ENCODE measurements at places on chromosomes 6 and 20. TPM values are rescaled to one million over a fixed set of nuclear protein-coding genes. Genes with fewer than 3 reads are reported as not detected.

The ANKRD66 gene
- not detected for total RNA-seq

DNA sequence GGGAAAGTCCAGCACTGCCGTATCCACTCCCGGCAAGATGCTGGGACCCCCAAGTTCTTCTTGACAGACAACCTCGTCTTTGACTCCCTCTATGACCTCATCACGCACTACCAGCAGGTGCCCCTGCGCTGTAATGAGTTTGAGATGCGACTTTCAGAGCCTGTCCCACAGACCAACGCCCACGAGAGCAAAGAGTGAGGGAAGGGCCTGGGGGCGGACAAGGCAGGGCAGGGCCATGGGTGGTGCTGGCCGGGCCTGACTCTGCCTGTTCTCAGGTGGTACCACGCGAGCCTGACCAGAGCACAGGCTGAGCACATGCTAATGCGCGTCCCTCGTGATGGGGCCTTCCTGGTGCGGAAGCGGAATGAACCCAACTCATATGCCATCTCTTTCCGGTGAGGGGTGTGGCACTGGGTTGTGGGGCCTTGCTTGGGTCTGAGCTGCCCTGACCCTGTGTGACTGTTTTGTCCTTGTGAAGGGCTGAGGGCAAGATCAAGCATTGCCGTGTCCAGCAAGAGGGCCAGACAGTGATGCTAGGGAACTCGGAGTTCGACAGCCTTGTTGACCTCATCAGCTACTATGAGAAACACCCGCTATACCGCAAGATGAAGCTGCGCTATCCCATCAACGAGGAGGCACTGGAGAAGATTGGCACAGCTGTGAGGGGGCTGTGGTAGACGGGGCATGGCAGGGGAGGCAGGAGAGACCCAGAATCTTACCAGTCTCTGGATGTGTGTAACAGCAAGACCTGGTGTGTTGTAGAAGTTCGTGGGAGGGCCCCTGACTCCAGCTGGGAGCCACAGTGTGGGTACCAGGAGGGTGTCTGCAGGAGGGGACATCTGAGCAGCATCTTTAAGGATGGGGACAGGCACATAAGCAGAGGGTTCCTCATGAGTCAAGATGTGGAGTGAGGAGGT is 29.1 kb downstream of the PLCG1 start:
- H3K27ac ChIP-seq = peak overlapping the region; percentile 16
- no peak for DNase-seq
- H3K4me1 ChIP-seq = peaks cover 45% of the 10 kb centered on the region
- peaks cover 19% of the 10 kb centered on the region for H3K36me3 ChIP-seq
- H3K27me3 ChIP-seq = no peaks in the 10 kb centered on the region

- H3K27me3 ChIP-seq = peaks cover 9% of the 10 kb centered on the region
- peak; percentile 69 for DNase-seq
- H3K27ac ChIP-seq = no peak overlapping the region
- no peak overlapping the region for H3K4me3 ChIP-seq
- H3K36me3 ChIP-seq = no peaks in the 10 kb centered on the region
Measured at GRCh38 chr6:142551274-142551811, 249.5 kb downstream of the ADGRG6 start.

- H3K4me1 ChIP-seq = peaks cover 42% of the 10 kb centered on the region
- DNase-seq = peak; percentile 11
- peak overlapping the region; percentile 89 for H3K27ac ChIP-seq
- no peaks in the 10 kb centered on the region for H3K27me3 ChIP-seq
Measured at GRCh38 chr6:16533721-16534136, 227.5 kb downstream of the ATXN1 start.

GRCh38 chr20:53819973-53820451 is 226.4 kb upstream of the ZNF217 start:
- no peaks in the 10 kb centered on the region for H3K36me3 ChIP-seq
- no peaks in the 10 kb centered on the region for H3K27me3 ChIP-seq
- no peak overlapping the region for H3K4me3 ChIP-seq

DNA sequence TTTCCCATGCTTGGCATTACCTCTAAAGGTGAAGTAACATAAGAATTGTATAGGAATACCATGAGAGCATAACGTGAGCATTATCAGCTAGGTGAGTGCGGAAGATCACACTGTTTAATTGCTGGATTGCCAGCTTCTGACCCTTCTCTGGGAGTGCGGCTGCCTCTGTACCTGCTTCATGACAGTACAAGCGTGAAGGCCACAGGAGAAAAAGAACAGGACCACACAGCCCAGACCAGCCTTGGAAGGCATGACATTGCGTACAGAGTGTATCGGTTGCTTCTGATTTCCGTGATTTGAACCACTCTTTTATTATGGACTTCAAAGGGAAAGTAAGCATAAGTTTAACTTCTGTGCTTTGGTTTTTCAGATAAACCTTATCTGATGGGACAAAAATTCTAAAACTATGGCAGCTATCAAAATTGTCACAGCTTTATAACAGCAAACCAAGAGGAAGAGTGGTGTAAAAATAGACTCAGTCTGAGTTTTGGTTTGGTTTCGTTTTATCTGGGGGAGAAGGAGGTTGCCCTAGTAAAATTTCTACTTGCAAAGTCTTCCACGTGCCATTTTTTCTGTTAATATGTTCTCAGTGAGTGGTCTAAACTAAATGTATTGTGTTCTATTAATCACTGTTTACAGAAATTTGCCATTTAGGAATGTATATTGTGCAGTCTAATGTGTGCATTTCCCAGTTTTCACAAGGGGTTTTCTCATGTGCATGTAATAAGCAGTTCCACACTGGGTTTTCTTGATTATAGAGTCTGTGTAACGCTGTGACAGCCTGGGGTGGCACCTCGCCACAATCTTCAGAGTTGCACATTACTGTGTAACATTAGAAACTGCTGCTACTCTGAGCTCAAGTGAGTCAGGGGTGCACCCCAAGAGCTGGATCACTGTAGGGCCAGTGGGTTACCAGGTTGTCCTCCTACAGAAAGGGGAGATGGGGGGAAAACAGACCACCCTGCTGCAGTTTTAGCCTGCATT is 97.3 kb downstream of the RPP40 start:
- H3K27me3 ChIP-seq = no peaks in the 10 kb centered on the region
- peak overlapping the region; percentile 21 for H3K27ac ChIP-seq
- peak; percentile 24 for DNase-seq
- peaks cover 2% of the 10 kb centered on the region for H3K36me3 ChIP-seq
- H3K4me3 ChIP-seq = peak overlapping the region; percentile 66

GRCh38 chr6:134642279-134642678 is 307.6 kb downstream of the ALDH8A1 start:
- H3K4me3 ChIP-seq = no peak overlapping the region
- no peaks in the 10 kb centered on the region for H3K36me3 ChIP-seq
- H3K4me1 ChIP-seq = peaks cover 18% of the 10 kb centered on the region
- H3K27ac ChIP-seq = no peak overlapping the region

- no peak for DNase-seq
- no peaks in the 10 kb centered on the region for H3K36me3 ChIP-seq
- peaks cover 14% of the 10 kb centered on the region for H3K4me1 ChIP-seq
- H3K27ac ChIP-seq = peak overlapping the region; percentile 48
- H3K27me3 ChIP-seq = no peaks in the 10 kb centered on the region
Measured at GRCh38 chr6:1797801-1798200, 188.1 kb downstream of the FOXC1 start.

The BCAS1 gene
- not detected for total RNA-seq

DNA sequence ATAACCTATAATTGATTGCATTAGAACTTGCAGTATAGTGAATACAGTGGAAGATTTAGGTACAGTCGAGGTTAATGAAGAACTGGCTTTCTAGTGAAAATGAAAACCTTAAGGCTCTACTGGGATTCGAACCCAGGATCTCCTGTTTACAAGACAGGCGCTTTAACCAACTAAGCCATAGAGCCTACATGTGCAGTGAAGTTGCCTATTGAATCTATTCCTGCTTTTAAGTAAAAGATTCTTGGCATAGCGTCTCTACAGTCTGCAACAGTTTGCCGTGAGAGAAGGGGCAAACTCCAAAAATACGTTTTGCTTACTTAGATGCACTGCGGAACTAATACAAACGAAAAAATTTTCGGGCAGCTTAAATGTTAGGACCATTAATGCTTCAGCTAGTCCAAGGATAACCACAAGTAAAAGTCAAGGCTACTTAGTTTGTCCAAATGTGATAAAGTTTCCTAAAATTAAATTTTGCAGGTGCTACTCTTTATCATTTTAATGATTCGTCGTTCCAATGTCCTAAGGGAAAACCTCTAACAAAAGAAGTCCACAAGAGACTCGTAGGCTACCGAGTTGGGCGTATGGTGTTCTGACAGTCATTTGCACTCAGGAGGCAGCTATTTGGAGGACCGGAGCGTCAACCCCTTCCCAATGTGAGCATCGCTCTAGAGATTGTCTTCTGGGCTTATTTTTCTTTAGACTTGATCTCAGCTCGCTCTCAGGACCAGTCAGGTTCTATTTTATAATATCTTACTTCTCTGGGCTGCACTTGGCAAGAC is 31.3 kb upstream of the ZSCAN23 start:
- DNase-seq = peak; percentile 28
- H3K4me3 ChIP-seq = peak overlapping the region; percentile 71
- peaks cover 68% of the 10 kb centered on the region for H3K27me3 ChIP-seq
- H3K27ac ChIP-seq = peak overlapping the region; percentile 92

DNA sequence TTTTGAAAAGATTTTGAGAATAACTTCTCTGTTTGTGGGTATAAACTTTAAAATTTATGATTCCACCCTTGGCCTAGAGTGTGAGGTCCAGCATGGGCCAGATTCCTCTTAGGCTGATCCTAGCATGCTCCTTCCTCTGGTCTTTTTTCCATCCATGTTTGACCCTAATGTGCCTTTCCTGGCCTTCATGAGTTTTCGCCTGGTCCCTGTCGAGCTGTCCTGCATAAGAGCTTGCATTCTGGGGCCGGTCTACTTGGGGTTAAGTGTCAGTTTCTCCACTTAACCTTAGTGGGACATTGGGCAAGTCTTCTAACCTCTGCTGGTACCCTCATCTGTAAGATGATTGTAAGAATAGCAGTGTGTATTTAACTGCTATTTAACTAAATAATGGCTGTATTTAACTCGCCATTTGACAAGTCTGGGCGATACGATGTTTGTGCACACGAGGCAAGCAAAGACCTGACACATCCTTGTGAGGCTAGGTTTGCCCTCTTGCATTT is 40.7 kb upstream of the TAGAP start:
- no peaks in the 10 kb centered on the region for H3K27me3 ChIP-seq
- no peak overlapping the region for H3K27ac ChIP-seq
- H3K4me3 ChIP-seq = no peak overlapping the region
- H3K4me1 ChIP-seq = peaks cover 70% of the 10 kb centered on the region
- H3K36me3 ChIP-seq = no peaks in the 10 kb centered on the region

DNA sequence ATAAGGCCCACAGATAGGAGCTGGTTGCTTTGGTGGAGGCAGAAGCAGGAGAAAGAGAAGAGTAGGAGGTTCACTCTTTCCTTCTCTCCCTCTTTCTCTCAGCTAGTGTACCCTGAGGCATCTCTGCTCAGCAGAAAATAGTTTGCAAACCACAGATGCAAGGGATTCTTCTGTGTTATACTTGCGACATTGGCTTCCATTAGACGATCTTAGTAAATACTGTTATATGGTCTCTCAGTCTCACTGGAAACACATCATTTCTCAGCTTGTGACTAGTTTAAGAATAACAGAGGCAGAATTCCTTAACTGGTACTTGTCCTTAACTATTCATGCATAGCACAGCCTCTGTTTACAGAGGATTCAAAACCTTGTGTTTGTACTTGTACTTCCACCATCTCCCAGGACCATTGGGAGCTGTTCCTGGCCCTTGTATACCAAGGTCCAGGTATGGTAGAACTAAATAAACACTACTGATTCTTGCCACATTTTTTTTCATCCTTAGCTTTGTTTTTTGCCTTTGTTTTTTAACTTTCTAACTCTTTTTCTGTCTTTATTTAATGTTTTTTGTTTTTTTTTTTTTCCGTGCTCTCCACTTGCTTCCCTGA is 218.2 kb downstream of the OTOR start:
- no peak overlapping the region for H3K4me3 ChIP-seq
- no peaks in the 10 kb centered on the region for H3K27me3 ChIP-seq
- H3K27ac ChIP-seq = no peak overlapping the region
- H3K36me3 ChIP-seq = no peaks in the 10 kb centered on the region
- DNase-seq = no peak
- H3K4me1 ChIP-seq = no peaks in the 10 kb centered on the region

The GPR6 gene
- not detected for total RNA-seq

GRCh38 chr6:3660473-3660872 is 91.0 kb downstream of the PXDC1 start:
- peaks cover 7% of the 10 kb centered on the region for H3K27me3 ChIP-seq
- no peaks in the 10 kb centered on the region for H3K36me3 ChIP-seq
- DNase-seq = no peak
- H3K4me3 ChIP-seq = no peak overlapping the region
- no peak overlapping the region for H3K27ac ChIP-seq

DNA sequence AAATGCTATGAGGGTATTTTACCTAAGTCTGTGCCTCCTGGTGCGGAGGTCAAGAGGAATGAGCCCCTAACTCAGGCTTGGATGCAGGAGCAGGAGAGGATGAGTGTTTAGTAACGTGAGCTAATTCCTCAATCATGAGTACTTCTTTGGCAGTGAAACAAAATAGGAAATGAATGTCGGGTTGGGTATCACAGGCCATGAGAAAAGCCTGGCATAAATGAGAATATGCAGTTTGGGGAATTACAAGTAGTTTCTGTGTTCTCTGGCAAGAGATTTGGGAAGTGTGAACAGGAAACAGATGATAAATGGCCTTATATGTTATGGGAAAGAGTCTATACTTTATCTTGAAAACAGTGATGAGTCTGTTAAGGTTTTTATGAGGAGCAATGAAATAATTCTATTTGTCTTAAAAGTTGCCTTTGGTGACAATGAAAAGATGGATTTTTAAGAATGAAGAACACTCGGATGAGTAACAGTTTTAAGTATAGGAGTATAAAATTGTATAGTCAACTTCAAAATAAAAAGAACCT is 59.0 kb upstream of the RNF146 start:
- H3K4me3 ChIP-seq = no peak overlapping the region
- H3K4me1 ChIP-seq = no peaks in the 10 kb centered on the region
- no peak for DNase-seq

DNA sequence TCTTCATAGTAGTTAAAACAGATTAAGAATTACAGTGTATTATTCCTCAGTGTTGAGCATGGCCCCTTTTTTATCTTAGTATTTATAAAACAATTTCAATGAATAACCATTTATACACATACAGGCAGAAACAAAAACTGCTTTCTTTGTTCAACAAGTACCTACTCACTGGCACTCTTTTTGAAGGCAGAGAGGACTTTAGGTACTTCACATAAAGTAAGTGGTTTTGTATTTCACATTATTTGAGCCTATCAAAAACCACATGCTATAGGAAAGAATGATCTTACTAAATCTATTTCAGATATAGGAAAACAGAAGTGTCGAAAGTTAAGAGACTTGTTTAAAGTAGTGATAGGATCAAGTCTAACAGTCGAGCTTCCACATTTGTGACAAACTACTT is 73.8 kb downstream of the PRKN start:
- H3K36me3 ChIP-seq = no peaks in the 10 kb centered on the region
- H3K27ac ChIP-seq = no peak overlapping the region

The GFRA4 gene
- total RNA-seq = not detected

Measured in activated T-cell treated with anti-CD3 and anti-CD28 coated beads, Interleukin-2, amount 50 U/mL, for 72 hours (primary cell).